Activated naive CD4-positive, alpha-beta T cell (primary cell): ENCODE measurements at places on chromosomes 1 and 21.

- no peak for DNase-seq
Measured at GRCh38 chr21:36689324-36689723, 9.6 kb upstream of the SIM2 start.

GRCh38 chr21:32712641-32713040 lies 15.2 kb downstream of the SYNJ1 start:
- DNase-seq: no peak

DNA sequence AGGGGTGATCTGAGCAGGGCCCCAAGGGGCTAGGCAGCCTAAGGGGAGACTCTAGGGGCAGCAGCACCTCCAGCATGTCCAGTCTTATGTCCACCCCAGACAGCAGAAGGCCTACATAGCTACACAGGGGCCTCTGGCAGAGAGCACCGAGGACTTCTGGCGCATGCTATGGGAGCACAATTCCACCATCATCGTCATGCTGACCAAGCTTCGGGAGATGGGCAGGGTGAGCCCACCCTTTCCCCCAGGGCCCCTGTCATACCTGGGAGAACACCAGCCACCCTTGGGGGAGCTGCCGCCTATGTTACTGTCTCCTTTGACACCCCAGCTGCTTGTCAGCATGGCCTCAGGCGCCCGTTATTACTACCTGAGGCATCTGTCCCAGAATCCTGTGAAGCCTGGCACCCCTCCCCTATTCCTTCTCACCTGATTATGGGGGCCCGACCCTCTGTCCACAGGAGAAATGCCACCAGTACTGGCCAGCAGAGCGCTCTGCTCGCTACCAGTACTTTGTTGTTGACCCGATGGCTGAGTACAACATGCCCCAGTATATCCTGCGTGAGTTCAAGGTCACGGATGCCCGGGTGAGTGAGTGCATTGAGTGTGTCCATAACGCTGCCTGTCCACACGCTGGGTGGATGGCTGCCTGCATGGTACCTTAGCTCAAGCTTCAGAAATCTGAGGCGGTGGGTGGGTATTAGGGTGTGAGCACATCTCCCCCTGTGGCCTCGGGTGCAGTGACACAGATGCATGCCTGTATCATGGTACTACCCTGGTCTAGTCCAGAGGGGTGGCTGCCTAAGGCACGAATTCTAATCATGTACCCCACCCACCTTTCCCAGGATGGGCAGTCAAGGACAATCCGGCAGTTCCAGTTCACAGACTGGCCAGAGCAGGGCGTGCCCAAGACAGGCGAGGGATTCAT lies 29.7 kb upstream of the KDM4A start:
- DNase-seq: no peak

GRCh38 chr21:39774227-39774626 lies 29.2 kb downstream of the IGSF5 start:
- DNase-seq: no peak

- DNase-seq: no peak
Measured at GRCh38 chr1:47230692-47231300, 1.2 kb downstream of the TAL1 start.
